Thyroid gland (tissue), 4 donors: ENCODE measurements at places on chromosomes 2 and 18. TPM values are rescaled to one million over a fixed set of nuclear protein-coding genes. Genes with fewer than 3 reads are reported as not detected.

LOXL3 gene
- 5.6 TPM for total RNA-seq

CTAGE1 gene
- not detected for total RNA-seq

ABCG8 gene
- total RNA-seq = not detected

UGT1A5 gene
- 1.8 TPM for total RNA-seq

KCNJ13 gene
- total RNA-seq = 4.2 TPM

IL36RN gene
- not detected for total RNA-seq

ANKRD62 gene
- total RNA-seq = not detected

STPG4 gene
- 1.1 TPM for total RNA-seq

CDH20 gene
- 0.89 TPM for total RNA-seq

TPO gene
- total RNA-seq = 4,215 TPM

CCDC178 gene
- 1.7 TPM for total RNA-seq

NABP1 gene
- total RNA-seq = 9.3 TPM

MC4R gene
- total RNA-seq = not detected

AQP12B gene
- 0.13 TPM for total RNA-seq

PRKAG3 gene
- not detected for total RNA-seq

TBR1 gene
- total RNA-seq = not detected

RNU2-63P gene
- total RNA-seq = not detected

POMC gene
- total RNA-seq = 9.9 TPM

CLK1 gene
- 102 TPM for total RNA-seq

BOLL gene
- not detected for total RNA-seq

UGT1A8 gene
- not detected for total RNA-seq

CNTNAP5 gene
- not detected for total RNA-seq

AP1S3 gene
- 51.3 TPM for total RNA-seq

METAP1D gene
- 30.9 TPM for total RNA-seq

GNAL gene
- 30.4 TPM for total RNA-seq

STARD6 gene
- total RNA-seq = not detected

IRS1 gene
- total RNA-seq = 96.4 TPM

FAM117B gene
- 6.7 TPM for total RNA-seq

SEMA4F gene
- total RNA-seq = 4.3 TPM

VWC2L gene
- total RNA-seq = not detected

CSRNP3 gene
- total RNA-seq = 10.7 TPM

B3GNT7 gene
- 6.5 TPM for total RNA-seq

FECH gene
- total RNA-seq = 123 TPM

LONRF2 gene
- total RNA-seq = 17.8 TPM

CACNB4 gene
- total RNA-seq = 3.3 TPM

ANKRD30BL gene
- 0.67 TPM for total RNA-seq

EMILIN1 gene
- 23.2 TPM for total RNA-seq

PAIP2B gene
- 11.6 TPM for total RNA-seq

VAMP8 gene
- 108 TPM for total RNA-seq

C2orf15 gene
- 2.6 TPM for total RNA-seq

BCL2 gene
- total RNA-seq = 108 TPM

TIMM21 gene
- 36.7 TPM for total RNA-seq

LAMA1 gene
- total RNA-seq = 20.7 TPM

NCKAP1 gene
- 139 TPM for total RNA-seq

RSAD2 gene
- 1.9 TPM for total RNA-seq

BMP10 gene
- total RNA-seq = not detected

IGFBP5 gene
- total RNA-seq = 704 TPM
